ENCODE measurements at places on chromosomes 16 and 17. TPM values are rescaled to one million over a fixed set of nuclear protein-coding genes. Genes with fewer than 3 reads are reported as not detected.

GRCh38 chr16:48317614-48318315, 67.4 kb downstream of the SIAH1 start:
- DNase-seq, result peak; percentile 76

- no peak for DNase-seq
Observed at GRCh38 chr17:39736319-39737165, 1.2 kb upstream of the GRB7 start.

GRCh38 chr17:58043221-58044181, 36.5 kb upstream of the SRSF1 start:
- DNase-seq, result no peak

The MPG gene
- total RNA-seq, result 66.7 TPM

DNA sequence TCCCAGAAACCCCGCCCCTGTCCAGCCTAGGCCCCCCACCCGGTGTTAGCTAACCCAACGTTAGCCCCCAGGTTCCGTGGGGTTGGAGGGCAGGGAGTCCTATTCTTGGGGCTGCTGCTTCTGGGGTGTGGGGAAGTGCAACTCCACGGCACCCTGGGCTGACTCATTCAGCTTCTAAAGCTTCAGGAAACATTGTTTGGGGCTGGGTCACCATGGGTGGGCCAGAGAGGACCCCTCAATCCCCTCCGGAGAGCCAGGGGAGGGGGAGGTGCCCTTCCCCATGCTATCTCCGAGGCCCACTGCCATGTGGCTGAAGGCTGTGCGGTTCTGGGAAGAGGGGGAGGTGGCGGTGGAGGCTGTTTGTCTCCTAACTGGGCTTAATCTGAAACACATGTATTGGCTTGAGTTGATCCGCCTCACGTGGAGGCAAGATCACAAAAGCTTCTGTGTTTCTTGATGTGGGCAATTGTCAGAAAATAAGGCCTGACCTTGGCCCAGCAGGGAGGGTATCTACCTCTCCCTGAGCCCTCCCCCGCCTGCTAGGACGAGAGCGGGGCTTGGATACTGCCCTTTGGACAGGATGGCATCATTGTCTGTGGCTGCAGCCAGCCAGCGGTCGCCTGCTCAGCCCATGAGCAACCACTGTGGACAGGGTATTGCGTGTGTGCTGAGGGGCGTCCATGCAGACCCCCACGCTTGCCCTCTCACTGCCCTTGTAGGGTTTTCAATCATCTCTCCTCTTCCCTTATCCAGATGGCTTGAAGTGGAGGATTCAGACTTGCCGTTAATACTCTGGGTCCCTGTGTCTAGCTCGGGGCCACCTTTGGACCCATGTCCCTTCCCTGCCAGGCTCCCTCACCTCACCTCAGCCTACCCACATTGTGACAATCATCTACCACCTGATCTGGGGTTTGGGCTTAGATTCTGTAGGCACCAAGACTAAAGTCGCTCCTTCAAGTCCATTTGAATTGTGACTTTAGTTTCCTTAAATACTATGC, 1.3 kb downstream of the SERPINF1 start:
- DNase-seq, result peak; percentile 74

DNA sequence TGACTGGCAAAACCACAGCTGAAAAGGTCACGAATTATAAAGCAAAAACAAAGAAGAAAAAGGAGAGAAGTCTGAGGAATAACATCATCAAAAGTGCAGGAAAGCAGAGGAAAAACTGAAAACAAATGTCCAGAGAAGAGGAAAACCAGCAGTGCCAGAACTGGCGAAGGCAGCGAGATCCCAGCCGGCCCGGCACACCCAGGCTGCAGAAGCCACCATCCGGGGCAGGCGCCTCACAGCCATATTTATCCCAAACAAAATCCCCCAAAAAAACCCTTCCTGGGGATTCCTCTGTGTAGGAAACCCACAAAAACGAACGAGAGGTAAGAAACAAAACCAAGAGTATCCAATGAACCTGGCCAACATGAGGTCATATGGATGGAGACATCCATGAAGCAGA, 10.6 kb downstream of the ZCCHC14 start:
- no peak for DNase-seq

The HIGD1B gene
- not detected for total RNA-seq

Data from IMR-90 (cell line).